ENCODE measurements at places on chromosomes 7 and 10.
A peak's percentile ranks its signal among the peaks of the same experiment; 100 is the strongest.

DNA sequence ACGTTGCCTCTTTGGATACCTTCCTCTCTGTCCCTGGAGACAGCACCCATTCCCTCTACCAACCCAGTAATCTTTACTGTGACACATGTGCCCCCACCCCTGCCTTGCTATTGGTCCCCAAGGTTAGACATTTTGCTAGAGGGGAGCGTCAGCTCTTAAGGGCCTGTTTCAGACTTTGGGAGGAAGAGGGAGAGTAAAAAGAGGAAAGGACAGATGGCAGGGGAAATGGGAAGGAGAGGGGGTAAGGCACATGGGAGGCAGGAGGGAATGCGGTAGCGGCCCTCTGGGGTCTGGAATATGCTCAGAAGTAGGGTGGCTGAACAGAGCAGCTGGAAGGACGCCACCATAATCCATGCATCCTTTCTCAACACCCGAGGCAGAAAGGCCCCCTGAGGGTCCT is 12.2 kb downstream of the BLNK start:
- no peak for DNase-seq

GRCh38 chr10:113922787-113923570 is 68.5 kb downstream of the NHLRC2 start:
- no peak for DNase-seq

DNA sequence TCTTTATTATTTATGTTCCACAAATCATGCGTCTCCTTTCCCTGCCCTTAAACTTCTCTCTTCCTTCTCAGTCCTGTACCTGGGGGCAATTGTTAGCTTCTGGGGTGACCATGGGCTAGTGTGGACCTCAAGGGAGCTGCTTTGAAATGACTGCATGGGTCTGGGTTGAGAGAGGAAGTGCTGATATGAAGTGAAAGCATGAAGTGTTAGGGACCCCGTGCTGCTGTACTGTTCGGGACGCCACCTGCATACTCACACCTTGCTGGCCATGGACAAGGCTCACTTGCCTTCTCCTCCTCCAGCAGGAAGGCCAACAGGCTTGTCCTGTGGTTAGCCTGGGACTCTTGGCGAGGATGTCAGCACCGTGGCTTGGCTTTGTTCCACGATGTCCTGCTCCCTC is 56.7 kb downstream of the MTPN start:
- no peak for DNase-seq

DNA sequence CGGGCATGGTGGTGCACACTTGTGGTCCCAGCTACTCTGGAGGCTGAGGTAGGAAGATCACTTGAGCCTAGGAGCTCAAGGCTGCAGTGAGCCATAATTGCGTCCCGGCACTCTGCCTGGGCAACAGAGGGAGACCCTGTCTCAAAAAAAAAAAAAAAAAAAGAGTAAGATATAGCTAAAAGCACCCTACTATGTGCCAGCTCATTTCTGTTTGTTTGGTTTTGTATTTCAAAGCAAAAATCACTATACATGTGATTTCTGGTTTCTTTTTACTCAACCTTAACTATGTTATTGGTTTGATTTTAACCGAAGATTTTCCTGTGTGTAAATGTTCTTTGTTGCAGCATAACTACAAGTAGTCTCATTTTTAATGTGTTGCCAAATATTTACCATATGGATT is 66.5 kb upstream of the RSBN1L start:
- DNase-seq: no peak

DNA sequence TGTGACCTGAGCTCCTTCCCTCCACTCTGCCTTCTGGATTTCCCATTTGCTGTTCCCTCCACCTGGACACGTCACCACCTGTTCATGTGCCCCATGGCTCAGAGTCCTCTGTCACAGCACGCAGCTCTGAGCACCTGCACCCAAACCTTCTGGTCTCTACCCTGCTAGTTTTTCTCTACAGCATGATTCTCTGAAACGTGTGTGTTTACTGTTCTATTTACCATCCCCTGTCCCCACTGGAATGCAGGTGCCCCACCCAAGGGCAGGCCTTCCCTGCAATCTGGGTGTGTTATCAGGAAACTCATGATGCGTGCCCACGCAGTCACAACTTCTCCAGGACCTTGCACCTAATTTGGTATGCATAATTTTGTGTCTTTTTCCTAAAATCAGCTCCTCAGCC is 284.4 kb upstream of the IGFBP3 start:
- DNase-seq: no peak

- DNase-seq: peak; percentile 10
These were observed 131.9 kb downstream of the CALCR start for GRCh38 chr7:93442478-93443224.

DNA sequence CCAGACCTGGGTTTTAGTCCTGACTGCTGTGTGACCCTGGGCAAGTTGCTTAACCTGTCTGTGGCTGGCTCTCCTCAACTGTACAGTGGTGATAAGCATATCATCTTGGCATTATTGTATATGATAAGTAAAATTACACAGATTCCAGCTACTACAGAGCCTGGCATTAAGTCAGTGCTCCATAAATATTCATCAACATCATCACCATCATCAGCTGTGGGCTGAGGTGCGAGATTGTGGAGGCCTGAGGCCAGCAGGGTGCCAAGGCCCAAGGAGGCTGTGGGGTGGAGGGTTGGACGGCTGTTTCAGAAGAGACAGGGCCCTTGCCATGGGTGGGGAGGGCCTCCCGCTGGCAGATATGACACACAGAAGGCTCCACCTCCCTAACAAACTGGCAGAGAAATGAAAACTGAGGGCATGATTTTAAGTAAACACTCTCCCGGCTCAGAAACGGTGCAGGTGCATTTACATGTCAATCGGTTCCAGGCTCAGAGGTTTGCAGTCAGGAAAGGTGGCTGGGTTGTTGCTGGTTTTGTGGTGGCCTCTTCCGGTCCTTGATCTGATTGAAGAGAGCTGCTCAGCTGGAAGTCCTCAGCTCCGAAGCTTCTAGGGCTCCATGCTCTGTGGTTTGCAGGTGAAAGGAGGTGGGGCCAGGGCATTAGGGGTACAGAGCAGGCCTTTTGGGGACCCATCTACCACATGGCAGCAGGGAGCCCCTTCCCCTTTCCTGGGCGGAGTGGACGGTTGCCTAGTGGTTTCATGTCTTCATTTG is 10.2 kb downstream of the CRYGN start:
- peak; percentile 45 for DNase-seq

DNA sequence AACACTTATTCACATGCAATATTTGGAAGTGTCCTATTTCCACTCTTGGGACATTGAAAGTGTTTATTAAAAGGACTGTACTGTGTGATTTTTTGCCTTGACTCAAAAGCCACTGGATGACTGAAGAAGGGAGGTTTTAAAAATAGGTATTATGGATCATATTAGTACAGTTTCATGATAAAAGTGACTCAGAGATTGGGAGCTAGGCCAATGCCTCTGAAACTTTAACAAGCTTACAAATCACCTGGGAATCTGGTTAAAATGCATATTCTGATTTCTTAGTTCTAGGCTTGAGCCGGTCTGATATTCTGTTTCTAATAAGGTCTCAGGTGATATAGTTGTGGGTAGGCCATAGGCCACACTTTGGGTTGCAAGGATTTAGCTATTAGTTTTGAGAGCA is 191.2 kb downstream of the PLXDC2 start:
- DNase-seq: no peak

- DNase-seq: no peak
These were observed 69.5 kb downstream of the TCERG1L start for GRCh38 chr10:131242007-131242406.

- no peak for DNase-seq
These were observed 9.3 kb downstream of the ZNF212 start for GRCh38 chr7:149248777-149249176.

DNA sequence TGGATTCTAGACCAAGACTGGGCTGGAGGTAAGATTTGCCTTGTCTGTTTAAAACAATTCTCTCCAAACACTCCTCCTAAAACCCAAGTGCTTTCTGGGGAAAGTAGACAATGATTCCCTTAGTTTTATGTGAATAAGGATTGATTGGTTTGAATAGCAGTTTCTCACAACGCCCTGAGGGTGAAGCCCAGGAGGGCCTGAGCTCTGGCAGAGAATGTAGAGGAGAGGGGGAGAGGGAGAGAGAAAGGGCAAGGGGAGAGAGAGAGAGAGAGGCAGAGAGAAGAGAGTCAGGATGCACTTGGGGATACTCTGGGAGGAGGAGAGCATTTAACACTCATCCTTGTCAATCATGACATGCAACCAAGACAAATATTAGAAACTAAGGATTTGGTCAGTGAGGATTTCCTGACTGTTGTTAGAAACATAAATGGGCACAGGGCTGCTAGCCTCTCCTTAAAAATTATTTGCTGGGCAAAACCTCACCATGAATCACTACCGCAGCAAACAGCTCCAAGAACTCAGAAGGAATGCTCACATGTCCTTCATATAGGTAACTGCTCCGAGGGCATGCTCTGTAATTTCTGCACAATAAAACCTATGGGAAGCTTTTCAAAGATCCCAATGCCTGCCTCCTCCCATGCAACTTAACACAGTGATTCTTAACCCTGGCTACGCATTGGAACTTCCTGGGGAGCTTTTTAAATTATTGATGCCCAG is 55.2 kb upstream of the RAPGEF5 start:
- DNase-seq: no peak

- no peak for DNase-seq
These were observed 85.2 kb downstream of the AMPH start for GRCh38 chr7:38545977-38546376.

DNA sequence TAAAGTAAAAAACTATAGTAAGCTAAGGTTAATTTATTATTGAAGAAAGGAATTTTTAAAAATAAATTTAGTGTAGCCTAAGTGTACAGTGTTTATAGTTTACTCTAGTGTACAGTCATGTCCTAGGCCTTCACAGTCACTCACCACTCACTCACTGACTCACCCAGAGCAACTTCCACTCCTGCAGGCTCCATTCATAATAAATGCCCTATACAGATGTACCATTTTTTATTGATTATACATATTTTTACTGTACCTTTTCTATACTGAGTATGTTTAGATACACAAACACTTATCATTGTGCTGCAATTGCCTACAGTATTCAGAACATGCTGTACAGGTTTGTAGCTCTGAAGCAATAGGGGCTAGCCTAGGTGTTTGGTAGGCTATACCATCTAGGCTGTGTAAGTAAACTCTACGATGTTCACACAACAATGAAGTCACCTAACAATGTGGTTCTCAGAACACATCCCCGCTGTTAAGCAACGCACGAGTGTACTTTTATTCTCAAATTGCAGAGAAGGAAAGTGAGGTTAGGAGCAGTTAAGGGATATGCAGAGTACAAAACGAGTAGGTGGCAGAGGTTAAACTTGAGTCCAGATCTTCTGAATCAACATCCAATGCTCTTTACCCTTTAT is 38.9 kb upstream of the PLCE1 start:
- no peak for DNase-seq

DNA sequence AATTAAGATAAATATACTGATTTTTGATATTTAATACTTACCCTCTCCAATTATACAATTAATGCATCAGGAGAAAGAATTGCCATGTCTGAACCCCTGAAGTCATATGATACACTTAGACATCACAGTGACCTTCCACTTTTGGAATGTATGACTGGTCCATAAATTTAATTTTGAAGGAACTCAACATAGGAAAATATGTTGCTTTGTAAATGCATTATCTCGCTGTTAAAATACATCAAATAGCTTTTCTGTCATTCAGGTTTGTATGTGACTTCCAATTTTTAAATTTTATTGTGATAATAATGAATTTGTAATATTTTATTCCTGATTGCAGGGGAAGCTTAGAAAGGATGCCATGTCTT is 631.9 kb upstream of the ANKRD30A start:
- no peak for DNase-seq

Measured in stimulated activated CD4-positive, alpha-beta T cell treated with anti-CD3 and anti-CD28 coated beads, Interleukin-4, amount 100 ng/mL, for 4 hours (primary cell).